ENCODE measurements at places on chromosomes 12 and 14.

DNA sequence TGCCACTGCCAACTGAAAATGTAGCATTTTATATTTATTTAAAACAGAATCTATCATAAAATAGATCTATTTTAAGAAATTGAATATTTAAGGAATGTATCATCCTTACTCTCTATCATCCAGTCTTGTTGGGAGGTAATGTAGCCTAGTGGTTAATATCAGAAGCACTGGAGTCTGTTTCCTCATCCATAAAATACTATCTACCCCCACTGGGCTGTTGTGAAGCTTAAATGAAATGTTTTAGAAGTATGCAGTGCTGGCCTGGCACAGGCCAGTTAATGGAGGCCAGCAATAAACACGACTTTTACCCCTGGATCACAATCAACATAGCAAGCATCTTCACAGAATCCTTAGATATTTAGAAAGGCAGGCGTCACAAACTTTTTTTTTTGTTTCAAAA is 188.0 kb downstream of the CAND1 start:
- no peak for DNase-seq

DNA sequence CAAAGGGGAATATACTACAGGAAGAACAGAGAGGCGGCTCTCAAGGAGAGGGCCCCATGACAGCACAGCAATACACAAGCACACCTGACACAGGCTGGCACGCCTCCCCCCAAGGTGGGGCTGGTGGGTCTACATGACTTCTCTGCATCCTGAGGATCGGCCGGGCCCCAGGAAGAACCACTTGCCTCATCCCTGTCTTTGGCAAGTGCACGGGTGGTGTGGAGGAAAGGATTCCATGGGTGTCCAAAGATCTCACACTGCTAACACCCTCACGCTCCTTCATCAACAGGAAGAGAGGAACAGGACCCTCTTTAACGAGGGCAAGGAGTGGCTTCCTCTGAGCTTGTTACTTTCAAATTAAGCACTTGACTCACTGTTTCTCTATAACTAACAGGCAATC is 7.3 kb downstream of the VAMP1 start:
- DNase-seq = no peak

DNA sequence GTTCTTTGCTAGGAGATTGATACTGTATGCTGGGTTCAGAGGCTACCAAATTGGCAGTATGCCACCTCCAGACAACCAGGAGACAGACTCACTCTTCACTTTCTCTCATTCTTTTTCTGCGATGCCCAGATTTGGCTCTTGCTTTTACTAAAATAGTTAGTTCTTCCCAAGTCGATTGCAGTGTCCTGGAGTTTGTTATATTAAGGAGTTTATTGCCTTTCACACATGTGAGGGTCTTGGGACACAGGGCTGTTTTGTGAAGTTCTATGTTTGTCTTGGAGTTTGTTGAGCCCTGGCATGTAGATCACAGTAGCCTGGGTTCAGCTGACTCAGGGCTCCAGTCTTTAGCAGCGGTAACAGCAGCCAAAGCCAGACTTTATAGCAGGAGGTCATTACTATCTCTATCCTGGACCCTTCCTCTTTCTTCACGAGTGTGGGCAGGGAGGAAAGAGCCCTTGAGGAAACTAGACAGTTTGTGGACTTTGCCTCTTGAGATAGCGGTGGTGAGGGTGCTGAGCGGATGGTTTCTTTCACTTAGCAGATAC is 1.6 kb downstream of the MLEC start:
- DNase-seq = no peak

DNA sequence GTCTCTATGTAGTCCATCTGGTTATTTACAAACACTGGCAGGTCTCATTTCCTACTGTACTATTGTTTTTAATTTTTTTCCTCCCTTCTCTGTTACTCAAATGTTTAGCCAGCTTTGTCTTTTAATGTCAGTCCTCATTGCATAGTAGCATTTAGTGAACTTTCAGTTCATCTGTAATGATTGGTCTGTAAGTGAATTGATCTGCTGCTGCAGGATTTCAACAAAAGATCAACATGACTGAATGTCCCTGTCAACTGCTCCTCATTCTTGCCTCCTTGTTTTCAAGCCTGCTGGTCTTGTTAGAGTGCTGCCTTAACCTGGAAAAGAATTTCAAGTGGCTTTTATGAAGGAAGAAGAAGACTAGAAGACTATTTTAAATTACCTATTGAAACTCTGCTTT is 19.3 kb upstream of the AVPR1A start:
- DNase-seq = no peak

GRCh38 chr14:75626863-75627262 is 33.8 kb downstream of the ERG28 start:
- no peak for DNase-seq

GRCh38 chr14:52954346-52955214 is 3.7 kb upstream of the FERMT2 start:
- no peak for DNase-seq

DNA sequence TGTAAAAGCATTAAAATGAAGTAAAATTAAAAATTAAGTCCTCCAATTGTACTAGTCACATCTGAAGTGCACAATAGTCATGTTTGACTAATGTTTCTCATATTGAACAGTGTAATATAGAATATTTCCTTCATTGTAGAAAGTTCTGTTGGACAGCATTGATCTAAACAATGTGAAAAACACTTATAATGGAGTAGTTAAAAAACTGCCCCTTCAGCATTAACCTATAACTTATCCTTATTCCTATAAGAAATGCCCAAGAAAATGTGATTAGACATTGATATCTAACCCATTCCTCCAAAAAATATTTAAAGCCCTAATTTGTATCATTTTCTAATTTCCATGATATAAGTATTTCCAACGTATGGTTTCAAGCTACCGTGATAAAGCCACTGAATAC is 210.7 kb downstream of the RASSF9 start:
- no peak for DNase-seq

DNA sequence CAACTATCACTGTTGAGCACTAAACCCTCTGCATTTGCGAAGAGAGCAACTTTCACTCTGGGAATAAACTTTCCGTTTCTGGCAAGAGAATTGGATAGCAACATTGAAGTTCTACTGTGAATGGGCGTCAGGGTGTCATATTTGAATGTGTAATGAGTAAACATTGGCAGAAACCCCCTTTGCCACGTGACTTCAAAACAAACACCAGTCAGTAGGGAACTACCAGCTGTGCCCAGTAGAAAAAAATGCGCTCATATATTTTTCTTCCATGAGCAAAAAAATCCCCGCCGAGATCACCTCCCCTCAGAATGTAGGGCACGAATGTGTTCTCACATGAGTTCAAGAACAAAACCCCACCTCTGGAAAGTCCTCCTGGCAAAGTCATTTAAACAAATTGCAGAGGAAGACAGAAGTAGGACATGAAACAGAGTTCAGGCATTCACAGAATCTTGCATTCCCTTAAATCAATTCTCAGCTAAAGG is 80.6 kb downstream of the BTG1 start:
- DNase-seq = no peak

DNA sequence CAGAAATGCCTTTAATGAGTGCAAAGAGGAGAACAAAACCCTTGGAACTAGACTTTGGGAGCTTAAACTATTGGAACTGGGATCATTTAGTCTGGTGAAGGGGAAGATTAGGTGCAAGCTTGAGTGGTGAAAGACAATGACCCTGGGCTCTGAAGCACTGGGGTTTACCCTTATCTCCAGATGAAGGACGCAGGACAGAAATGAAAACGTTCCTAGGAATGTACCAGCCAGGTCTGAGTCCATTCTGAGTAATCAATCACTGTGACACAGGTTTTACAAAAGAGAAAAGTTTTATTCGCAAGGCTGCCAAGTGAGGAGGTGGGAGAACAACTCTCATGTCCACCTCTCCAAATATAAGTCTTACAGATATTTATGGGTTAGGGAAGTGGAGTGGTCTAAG is 249.1 kb downstream of the LRIG3 start:
- no peak for DNase-seq

- DNase-seq = no peak
Observed at GRCh38 chr12:50708631-50709030, 55.3 kb upstream of the ATF1 start.

DNA sequence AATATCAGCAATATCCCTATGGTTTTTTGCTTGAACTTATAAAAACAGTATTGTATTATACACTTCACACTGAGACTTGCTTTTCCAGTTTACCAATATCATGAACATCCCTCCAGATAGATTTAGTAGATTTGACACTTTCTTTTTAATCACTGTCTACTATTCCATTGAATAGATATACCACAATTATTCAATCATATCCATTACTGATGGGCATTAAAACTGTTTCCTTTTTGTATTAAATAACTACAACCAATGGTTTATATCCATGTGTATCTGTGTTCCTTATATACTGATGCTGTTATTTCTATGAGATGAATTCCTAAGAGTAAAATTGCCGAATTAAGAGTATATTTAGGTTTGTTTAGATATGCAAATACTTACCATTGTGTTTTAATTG is 13.0 kb upstream of the DHRS7 start:
- no peak for DNase-seq

DNA sequence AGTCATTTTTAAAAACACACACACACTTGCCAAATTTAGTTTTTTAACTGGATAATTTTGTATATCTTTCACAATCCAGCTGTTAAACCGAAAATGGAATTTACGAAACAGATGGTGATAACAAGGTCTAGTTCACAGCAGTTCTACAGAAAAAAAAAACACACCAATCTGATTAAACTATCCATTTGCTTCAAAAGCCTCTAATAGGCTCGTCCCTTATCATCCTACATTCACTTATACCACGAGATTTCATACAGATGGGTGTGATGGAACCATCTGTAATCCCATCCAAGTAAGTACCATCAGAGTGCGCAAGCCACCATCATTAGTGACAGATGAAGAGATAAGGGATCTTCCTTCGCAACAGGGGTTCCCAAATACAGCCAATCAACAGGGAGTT is 20.1 kb downstream of the GCH1 start:
- no peak for DNase-seq

DNA sequence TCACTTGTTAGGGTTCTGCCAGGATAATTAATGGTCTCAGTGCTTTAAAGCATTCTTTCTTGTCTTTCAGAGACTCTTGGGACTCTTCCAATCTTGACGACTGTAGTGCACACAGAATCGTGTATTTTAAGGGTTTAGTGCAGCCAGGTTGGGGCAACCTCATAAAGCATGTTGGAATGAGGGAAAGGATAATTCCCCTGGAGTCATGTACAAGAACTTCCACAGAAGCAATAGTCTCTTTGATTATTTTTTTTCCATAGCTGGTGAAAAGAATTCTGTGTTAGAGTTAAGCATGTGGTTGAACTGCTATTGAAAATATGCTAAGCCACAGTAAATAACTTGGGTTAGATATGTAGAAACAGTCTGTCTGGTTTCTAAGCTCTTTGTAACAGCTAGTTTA is 246.8 kb upstream of the DAAM1 start:
- no peak for DNase-seq

GRCh38 chr12:50785406-50786001 is 21.6 kb downstream of the ATF1 start:
- DNase-seq = no peak

- no peak for DNase-seq
Observed at GRCh38 chr12:22689876-22690275, 64.9 kb downstream of the ETNK1 start.

DNA sequence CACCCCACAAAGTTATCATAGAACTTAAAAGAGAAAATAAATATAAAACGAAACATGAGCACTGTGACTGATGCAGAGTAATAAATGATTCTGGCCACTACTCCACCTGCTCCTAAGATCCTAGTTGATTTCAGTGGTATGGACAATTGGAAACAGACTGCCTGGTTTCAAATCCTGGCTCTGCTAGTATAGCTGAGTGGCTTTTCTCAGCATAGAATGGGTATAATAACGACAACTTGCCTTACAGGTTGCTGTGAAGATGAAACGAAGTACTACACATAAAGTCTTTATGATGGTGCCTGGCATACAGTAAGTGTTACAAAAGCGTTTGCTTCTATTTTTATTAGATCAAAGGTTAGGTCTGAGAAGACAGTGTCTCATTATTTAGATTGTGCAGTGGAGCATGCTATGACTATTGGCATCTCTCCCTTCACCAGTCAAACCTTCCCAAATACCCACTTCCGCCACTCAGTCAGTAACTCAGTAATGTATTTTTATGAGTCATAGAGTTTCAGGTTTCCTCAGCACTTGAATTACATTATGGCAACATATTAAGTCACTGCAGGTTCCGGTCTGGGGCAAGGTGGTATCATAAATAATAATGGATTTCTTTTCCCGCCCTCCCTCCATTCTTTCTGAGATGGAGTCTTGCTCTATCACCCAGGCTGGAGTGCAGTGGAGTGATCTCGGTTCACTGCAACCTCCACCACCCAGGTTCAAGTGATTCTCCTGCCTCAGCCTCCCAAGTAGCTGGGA is 29.7 kb upstream of the NR2C1 start:
- no peak for DNase-seq

DNA sequence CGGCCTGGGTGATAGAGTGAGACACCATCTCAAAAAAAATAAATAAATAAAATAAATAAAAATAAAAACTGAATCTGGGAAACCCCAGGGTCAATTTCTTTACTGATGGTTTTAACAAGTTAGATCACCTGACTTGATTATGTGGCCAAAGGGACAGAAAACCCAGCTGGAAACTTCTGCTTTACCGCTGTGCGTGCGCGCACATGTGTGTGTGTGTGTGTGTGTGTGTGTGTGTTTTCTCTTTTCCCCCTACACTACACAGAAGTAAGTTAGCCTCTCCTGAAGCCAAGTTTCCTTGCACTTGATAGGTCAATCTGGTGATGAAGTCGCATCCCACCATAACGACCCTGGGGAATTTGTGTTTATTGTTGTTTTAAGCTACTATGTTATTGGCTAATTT is 105.3 kb upstream of the AMN1 start:
- DNase-seq = no peak

DNA sequence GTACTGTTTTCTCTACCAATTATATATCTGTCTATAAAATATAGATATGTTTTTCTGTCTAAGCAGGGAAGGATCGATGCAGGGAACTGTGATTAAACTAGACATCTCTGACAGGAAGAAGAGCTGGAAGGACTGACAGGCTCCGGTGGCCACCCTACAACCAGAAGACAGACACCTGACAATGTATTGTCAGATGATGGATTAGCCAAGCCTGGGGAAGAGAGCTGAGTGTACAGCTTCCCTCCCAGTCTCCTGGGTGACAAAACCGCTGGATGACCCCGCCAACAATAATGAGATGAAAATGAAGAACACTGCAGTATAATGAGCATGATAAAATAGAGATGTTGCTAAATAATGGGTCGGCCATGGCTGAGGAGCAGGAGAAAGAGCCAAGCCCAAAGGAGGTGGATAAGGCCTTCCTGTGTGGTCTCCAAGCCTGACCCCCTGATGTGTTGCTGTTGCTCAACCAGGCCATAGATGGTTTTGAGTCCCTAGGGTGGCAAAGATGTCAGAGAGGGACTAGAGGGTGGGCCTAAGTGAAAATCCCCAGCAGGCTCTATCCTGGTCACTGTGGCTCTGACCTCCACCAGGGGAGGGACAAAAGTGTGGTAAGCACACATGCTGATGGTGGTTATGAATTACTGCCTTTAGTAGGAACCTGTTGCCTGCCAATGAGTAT is 28.2 kb downstream of the DHRS2 start:
- DNase-seq = no peak

DNA sequence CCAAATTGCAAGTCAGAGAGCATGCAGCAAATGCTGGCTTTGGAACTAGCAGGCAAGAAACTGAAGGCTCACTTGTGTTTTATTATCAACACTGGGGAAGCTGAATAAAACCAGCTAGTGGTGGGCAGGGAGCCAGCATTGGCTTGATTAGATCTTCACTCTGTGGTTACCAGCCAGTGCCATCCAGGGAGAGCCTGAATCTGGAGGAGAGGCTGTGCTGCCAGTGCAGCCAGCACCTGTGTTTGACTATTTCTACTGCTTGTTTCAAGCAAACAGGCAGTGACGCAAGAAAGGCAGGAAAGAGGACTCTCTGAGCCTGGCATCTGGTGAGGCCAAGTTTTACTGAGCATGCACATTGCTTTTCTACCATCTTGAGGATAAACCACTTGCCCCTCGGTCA is 247.0 kb downstream of the PHLDA1 start:
- DNase-seq = peak; percentile 96

Data from T47D (cell line).